ENCODE measurements at places on chromosomes 4 and X.

GRCh38 chr4:36269101-36269500 lies 12.3 kb upstream of the DTHD1 start:
- DNase-seq, result peak; percentile 24

GRCh38 chr4:152738827-152739226 lies 40.7 kb downstream of the TIGD4 start:
- DNase-seq, result no peak

DNA sequence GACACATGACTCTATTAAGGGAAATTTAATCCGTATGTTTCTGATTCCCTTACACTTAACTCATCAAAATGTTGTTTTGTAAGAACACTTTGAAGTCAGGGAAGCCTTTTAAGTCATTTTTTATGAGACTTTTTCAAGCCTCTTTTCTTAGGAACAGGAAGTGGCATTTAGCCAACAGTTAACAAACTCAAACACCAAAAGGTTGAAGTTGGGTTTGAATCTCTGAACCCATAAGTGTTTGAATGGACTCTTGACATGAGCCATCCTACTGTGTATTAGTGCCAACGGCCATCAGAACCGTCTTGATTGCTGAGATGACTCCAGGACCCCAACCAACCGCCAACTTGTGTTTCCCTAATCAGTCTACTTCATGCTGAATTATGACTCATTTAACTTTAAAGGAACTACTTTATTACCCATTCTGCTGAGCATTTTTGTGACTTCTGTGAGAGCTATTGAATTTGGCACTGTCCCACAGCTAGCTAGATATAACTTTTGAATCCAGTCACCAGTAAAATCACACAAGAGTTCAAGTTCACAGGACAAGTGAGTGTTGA lies 209.1 kb upstream of the FAT1 start:
- no peak for DNase-seq

DNA sequence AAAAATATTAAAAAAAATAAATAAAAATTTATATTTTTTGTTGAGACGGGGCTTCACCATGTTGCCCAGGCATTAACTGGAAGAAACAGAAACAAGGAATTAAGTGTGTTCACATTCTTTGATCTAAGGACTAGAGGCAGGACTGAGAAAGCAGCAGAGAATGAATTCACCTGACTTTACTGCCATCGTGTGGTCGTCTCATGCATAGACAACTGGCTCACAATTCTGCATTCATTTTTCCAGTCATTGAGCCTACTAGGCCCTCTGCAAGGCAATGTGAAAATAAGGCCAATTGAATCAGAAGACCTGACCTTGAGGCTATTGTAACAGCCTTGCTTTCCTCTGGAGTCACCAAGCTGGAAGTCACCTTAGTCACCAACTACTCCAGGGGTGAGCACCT lies 37.4 kb downstream of the LHFPL1 start:
- DNase-seq, result no peak

- no peak for DNase-seq
Observed at GRCh38 chrX:47608130-47608810, 11.4 kb downstream of the SYN1 start.

DNA sequence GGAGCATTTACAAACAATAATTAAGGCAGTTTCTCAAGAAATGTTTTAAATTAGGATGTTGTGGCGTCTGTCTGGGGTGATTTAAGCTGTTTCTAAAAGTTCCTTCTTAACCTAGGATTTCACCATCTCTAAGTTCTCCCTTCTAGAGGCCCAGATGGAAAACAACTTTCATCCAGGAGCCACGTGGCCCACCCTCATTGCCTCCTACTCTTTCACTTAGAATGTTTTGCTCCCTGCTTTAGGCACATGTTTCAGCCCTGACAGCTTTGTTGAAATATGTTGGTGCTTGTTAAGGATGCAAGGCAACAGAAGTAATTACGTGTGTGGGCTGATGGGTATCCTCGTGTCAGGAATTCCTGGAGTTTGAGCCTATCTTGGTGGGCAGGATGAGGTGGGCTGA lies 131.3 kb downstream of the GUCY2F start:
- no peak for DNase-seq

GRCh38 chr4:94758141-94758699 lies 465 bp downstream of the BMPR1B start:
- no peak for DNase-seq

DNA sequence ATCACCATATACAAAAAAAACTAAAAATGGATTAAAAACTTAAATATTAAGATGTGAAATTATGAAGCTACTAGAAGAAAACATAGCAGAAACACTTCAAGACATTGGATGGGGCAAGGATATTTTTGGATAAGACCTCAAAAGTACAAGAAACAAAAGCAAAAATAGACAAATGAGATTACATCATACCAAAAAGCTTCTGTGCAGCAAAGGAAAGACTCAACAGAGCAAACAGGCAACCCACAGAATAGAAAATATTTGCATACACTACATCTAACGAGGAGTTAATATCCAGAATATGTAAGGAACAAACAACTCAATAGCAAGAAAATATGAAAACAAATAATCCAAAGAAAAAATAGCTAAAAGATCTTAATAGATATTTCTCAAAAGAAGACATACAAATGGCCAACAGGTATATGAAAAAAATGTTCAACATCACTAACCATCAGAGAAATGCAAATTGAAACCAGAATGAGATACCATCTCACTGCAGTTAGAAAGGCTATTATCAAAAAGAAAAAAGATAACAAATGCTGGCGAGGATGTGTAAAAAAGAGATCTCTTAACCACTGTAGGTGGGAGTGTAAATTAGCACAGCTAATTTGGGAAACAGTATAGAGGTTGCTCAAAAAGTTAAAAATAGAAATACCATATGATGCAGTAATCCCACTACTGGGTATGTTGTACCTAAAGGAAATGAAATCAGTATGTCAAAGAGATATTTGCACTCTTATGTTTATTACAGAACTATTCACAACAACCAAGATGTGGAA lies 17.8 kb upstream of the LRCH2 start:
- no peak for DNase-seq

GRCh38 chrX:91081873-91082272 lies 352.8 kb upstream of the PABPC5 start:
- DNase-seq, result no peak

- DNase-seq, result no peak
Observed at GRCh38 chrX:44785652-44786051, 58.2 kb upstream of the DUSP21 start.

- DNase-seq, result no peak
Observed at GRCh38 chr4:80507077-80507476, 171.5 kb downstream of the CFAP299 start.

- DNase-seq, result no peak
Observed at GRCh38 chrX:7606039-7606652, 236.8 kb upstream of the VCX start.

- no peak for DNase-seq
Observed at GRCh38 chrX:132022198-132022966, 720 bp upstream of the STK26 start.

DNA sequence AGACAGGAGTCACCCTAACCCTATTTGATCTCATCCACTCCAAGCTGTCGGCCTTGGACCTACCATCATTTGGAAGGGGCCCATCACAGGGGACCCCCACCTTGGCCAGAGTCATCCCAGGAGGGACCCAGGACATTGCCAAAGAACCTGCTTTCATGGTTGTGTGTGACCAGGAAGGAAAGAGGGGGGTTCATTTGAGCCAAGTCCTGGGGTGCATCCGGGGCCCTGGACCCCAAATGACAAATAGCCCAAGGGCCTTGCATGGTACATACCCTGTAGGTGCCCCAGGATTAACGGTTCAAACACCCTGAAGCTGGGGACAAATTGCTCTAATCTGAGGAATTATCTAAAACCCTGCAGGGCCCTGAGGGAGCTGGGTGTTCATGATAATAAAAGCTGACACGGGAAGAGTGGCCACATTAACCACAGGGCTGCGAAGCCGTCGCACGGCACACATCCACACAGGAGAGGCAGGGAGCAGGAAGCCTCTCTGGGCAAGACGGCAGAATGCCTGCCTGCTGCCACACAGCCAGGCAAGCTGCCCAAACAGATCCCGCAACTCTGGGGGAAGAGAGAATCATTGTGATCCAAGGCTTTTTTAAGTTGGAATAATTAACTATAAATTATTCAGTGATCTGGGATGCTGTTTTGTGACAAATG lies 28.2 kb upstream of the PPP2R2C start:
- DNase-seq, result no peak

GRCh38 chrX:97332963-97333362 lies 449.3 kb downstream of the RPA4 start:
- no peak for DNase-seq

DNA sequence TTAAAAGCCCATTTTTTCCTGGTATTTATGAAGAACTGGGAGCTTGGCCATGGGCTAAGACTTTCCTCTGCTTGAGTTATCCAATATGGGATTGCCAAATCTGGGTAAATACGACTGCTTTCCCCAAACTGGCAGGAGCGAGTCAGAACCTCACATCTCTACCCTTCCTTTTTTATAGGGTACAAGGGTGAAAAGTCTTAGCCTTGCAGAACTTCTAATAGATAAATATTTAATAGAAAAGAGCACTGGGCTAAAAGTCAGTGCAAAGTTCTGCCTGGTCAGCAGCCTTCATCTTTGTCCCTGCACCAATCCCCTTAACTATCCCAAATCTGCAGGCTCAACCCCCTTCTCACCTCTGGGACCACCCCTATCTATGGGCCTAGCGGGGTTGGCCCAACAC lies 61.6 kb upstream of the ACSL1 start:
- no peak for DNase-seq

DNA sequence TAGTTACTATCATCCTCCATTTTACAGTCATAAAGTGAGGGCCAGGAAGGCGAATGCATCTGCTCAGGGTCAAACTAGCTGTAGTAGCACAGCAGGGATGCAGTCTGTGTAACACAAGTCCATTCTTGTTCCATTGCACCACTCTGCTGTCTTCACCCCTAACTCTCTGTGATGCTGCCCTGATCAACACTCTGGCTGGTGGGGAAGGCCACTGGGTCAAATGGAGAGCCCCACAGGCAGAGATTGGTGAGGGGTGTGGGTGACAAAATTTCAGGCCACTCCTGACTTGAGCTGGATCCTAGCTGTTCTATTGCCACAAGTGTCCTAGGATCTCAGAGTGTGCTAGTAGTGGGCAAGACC lies 136.5 kb downstream of the PJA1 start:
- DNase-seq, result no peak

GRCh38 chrX:55489314-55490009 lies at the start of gene USP51:
USP51 (minus strand) TSS chrX:55489848; CDS start chrX:55488939, 909 bp downstream.
- DNase-seq, result peak; percentile 3

- DNase-seq, result no peak
Observed at GRCh38 chr4:120443116-120443515, 376.5 kb upstream of the MAD2L1 start.

Data from activated CD8-positive, alpha-beta memory T cell treated with anti-CD3 and anti-CD28 coated beads for 4 hours (primary cell).